Astrocyte (in vitro differentiated cells and primary cell): ENCODE measurements at places on chromosomes 7 and 10.

DNA sequence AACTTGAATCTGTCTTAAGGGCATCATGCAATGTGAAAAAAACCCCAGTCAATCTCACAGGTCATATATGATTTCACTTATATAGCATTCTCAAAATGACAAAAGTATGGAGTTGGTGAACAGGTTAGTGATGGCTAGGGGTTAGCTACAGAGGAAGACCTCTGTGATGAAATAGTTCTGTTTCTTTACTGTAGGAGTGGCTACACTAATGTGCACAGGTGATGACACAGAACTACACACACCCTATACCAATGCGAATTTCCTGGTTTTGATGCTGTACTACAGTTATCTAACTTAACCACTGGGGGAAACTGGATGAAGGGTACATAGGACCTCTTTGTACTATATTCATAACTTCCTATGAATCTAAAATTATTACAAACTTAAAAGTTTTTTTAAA, 541.8 kb downstream of the PARD3 start:
- no peak for DNase-seq

- no peak for DNase-seq
Observed at GRCh38 chr10:85924382-85925102, 442.1 kb downstream of the GRID1 start.

GRCh38 chr10:99854860-99855259, 72.4 kb downstream of the ABCC2 start:
- peak; percentile 60 for DNase-seq

GRCh38 chr10:71972746-71973695, 8.8 kb downstream of the CHST3 start:
- no peak for DNase-seq

- no peak for DNase-seq
Observed at GRCh38 chr10:44879531-44879899, 31.6 kb upstream of the TMEM72 start.

DNA sequence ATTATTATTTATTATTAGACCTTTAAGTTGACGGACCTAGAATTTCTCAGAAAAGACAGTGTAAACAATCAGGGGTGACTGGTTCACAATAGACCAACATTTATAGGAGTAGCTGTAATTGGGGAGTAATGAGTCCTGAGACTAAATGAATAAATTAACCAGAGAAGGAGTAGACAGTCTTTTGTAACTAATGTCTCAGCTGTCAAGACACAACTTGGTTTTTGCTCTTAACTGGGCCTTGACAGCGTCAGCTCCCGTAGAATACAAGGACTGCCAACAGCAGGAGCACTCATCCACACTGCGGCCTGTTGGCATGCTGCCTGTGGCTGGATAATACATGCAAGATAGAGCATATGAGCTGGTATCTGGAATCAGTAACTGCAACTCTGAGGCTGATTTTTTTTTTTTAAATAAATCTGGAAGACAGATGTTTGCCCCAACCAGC, 123.9 kb downstream of the CACNA2D1 start:
- DNase-seq: peak; percentile 84

GRCh38 chr7:69002416-69002815, 595.9 kb upstream of the AUTS2 start:
- DNase-seq: peak; percentile 96

- DNase-seq: peak; percentile 10
Observed at GRCh38 chr7:29194594-29195427, at the start of gene CHN2. Gene CHN2 (plus strand): TSS chr7:29194775.

GRCh38 chr7:55431898-55432297, 66.8 kb downstream of the LANCL2 start:
- no peak for DNase-seq
